ENCODE measurements at places on chromosomes 4 and X.

DNA sequence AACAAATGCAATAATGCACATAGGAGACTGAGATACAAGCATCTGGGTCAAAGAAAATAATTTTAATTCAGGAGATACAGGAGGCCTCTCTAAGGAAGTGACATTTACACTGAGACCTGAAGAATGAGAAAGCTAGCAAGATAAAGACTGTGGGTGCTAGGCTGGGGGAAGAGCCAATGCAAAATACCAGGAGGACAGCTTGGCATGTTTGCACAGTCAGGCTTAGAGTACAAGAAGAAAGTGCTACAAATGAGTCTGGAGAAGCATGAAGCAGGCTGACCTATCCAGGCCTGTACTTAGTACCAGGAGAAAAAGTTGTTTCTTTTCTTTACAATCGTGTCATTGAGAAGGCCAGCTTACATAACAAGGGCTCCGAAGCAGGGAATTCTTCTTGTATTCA is 56.9 kb downstream of the GABRB1 start:
- DNase-seq = no peak

- DNase-seq = no peak
Measured at GRCh38 chr4:133156556-133156955, 7.5 kb downstream of the PCDH10 start.

DNA sequence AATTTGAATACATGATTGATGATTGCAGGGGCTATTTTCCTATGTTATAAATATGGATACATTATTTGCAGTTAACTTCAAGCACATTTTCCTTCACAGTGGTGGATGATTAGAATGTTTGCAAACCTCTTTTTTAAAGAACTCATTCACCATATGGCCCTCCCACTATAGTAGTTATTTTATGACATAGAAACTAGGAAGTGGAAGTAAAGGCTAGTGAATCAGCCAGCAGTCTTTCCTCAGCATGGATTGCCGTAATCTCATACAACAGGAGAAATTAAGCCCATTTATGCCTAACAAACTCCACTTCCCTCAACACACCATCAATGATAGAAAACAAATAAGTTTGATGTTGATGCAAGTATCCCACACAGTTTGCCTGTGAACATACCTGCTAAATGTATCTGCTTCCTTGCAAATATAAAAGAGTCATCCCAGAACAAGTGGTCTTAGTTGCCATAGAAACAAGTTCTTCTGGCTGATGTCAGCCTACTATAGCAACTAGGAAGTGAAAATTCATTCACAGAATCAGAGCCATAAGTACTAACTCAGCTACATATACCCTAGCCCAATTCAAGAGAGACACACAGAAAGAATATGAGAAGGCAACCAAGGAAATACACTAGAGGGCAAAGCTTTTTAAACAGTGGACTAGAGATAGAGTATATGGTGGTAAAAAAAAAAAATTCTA is 100.9 kb upstream of the RADX start:
- no peak for DNase-seq

GRCh38 chrX:39196192-39197102 is 395.2 kb downstream of the MID1IP1 start:
- no peak for DNase-seq

- DNase-seq = no peak
Measured at GRCh38 chr4:53671757-53672156, 80.5 kb upstream of the LNX1 start.

DNA sequence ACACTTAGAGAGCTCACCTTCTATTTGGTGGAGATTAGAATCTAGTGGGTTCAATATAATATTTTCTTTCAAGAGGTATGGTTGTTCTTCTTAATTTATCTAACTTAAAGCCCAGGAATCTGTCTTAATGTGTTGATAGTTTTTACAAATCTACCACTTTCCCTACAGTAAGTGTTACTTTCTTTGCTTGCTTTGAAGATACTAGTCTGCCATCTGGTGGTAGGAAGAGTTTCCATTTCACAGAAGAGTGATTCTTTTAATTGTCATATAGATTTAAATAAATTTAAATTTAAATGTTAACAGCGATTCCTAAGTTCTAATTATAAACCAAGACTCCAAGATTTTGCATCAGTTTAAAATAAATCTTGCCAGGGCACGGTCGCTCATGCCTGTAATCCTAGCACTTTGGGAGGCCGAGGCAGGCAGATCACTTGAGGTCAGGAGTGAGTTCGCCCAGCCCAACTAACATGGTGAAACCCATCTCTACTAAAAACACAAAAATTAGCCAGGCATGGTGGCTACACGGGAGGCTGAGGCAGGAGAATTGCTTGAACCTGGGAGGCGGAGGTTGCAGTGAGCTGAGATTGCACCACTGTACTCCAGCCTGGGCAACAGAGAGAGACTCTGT is 43.5 kb downstream of the NUDT9 start:
- peak; percentile 11 for DNase-seq

- DNase-seq = peak; percentile 21
Measured at GRCh38 chr4:6909970-6910339, 329 bp downstream of the TBC1D14 start.

DNA sequence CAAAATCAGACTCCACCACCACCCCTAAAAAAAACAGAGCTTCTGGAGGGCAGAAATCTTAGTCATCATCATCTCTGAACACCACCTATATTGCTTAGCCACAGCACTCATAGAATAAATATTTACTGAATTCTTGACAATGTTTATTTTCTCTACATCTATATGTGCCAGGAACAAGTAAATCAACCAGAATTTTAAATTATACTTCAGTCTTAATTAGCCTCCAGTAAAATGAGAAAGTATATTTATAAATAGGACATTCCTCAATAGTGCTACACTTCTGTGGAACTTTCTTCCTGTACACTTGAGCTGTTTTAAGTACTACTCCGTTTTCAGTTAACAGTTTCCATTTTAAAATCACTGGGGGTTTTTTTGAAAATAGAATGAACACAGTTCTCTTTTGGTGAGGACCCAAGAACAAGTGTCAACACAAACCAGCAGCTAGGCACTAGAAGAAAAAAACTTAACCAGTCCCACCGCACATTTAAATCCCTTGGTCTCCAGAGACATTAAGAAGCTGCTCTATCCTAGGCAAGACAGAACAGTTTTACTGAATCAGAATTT is 25.5 kb downstream of the SMIM14 start:
- no peak for DNase-seq

DNA sequence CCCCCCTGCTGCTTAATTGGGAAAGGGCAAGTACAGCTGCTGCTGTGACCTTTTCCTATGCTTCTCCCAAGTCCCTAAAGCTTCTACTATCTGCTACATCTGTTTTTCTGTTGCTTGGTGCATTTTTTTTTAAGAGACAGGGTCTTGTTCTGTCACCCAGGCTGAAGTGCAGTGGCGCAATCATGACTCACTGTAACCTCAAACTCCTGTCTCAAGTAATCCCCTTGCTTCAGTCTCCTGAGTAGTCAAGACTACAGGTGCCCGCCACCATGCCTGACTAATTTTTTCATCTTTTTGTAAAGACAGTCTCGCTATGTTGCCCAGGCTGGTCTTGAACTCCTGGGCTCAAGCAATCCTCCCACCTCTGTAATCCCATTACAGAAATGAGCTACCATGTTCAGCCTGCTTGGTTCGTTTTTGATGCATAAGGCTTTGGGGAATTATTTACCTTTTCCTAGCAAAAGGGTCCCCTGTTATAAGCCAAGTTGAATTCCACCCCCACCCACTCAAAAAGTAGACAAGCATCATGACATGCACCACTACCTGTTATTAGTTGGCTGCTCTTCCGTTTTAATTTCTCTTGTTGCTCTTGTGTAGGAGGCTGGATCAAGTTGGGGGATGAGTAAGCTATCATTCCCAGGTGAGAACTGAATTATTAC is 39.6 kb downstream of the DGKK start:
- DNase-seq = no peak

DNA sequence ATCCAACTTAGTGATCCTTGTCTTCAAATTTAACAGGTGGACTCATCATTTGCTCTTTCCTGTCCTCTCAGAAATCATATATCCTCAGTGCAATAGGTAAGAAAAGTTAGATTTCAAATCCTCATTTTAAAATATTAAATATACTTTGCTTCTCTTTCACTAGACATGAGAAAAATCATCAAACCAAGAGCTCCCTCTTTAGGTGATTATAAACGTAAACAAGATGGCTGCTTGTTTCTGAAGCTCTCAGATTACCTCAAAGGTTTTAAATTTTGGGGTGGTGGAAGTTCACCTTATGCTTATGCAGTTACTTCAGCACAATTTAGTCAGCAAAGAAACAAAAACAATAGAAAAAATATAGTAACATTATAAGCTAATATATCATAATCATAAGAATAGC is 27.3 kb downstream of the CSN3 start:
- DNase-seq = no peak

Data from retina (tissue), 1 donor.